ENCODE measurements at places on chromosomes 12 and 14.

DNA sequence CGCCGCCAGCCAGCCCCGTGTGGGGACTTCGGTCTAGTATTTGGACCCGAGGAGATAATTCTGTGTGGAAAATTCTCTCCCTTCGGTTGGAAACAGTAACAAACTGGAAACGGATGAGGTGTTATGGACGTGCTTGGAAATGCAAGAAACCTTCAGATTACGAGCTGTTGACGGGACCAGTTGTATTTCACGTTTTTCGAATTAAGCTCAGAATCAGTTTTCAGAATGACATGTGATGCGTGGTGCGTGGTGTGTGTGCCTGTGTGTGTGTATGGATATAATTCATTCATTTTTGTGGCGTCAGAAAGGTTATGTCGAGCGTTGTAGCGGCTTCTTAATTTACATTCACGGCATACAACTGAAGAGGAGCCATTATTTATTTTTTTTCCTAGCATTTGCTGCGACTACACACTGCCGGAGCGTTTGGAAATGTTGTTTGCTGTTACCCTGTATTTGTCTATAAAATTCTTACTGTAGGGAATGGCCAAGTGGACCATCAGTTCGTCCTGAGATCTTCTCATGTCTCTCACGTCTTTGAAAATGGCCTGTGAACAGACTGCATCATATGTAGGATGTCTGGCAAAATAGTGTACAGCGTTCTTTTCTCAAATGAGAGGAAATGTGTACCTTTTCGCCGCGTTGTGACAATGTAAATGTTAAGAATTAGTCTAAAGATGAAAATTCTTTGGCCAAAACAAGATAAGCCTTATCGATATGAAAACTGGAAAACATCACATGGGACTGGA is 1.3 kb downstream of the TRAF3 start:
- DNase-seq: no peak

DNA sequence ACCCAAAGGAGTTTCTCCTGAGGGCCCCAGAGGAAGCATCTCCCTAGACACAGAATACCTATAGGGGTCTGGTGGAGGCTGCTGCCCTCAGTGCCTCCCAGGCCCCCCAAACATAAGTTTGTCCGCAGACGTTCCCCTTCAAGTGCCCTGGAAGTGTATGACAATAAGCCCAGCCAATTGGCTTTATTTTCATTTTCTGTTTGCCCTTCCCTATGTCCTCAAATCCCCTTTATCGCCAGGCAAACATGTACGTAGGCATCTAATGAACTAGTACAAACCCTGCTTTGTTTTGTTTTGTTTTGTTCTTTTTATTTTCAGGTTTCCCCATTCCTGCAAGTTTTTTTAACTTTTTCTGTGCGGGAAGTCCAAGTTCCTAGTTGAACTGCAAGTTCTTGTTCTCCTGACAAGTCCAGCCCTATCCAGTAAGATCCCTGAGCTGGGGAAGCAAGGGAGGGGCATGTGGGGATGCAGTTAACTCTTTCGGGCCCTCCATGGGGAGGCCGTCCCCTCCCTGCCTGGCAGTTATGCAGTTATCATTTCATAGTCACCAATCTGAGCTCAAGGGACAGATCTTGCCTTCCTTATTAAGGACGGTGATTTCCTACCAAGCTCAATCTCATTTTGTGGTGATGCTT is 141.9 kb downstream of the KCNA5 start:
- no peak for DNase-seq

GRCh38 chr12:132761032-132761920 is at the start of gene ANKLE2:
ANKLE2 (minus strand) TSS chr12:132761832; CDS start chr12:132761798, 34 bp downstream.
- DNase-seq: peak; percentile 47

DNA sequence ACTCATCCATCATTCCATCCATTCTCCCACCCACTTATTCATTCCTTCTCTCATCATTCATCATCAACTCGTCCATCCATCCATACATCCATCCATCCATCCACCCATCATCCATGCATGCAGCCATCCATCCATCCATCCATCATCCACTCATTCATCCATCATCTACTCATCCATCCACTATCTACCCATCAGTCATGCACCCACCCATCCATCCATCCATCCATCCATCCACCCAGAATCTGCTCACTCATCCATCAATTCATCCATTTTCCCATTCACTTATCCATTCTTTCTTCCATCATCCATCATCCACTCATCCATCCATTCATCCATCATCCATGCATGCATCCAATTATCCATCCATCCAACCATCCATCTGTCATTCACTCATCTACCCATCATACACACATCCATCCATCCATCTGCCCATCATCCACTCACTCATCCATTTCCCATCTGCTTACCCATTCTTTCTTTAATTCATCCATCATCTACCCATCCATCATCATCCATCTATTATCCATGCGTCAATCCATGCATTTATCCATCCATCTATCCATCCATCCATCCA is 107.1 kb upstream of the WSCD2 start:
- no peak for DNase-seq

- DNase-seq: no peak
Observed at GRCh38 chr14:75804570-75805275, 143.7 kb downstream of the TTLL5 start.

DNA sequence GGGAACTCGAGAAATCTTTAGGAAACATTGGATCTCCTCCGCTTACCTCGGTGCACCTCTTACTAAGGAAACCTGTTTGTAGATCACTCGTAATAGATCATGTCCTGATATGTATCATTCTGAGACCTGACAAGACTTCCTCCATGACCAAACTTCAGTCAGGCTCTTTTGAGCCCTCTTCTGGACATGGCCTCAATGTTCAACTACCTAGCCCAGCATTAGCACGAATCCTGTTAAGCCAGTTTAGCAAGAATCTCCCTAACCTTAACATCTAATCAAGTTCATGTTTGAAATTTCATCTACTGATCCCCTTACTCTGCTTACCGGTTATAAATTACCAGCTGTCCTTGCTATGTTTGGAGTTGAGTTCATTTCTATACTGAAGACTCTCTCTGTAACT is 713.9 kb upstream of the USP15 start:
- DNase-seq: no peak

GRCh38 chr14:104155513-104155912 is 17.1 kb downstream of the KIF26A start:
- DNase-seq: no peak

GRCh38 chr12:71282925-71283324 is 125.1 kb upstream of the TSPAN8 start:
- no peak for DNase-seq

- DNase-seq: no peak
Observed at GRCh38 chr14:65502676-65503124, 90.2 kb downstream of the FUT8 start.

GRCh38 chr12:24487606-24488005 is 461.3 kb downstream of the BCAT1 start:
- no peak for DNase-seq

GRCh38 chr12:66665435-66665985 is 13.4 kb downstream of the GRIP1 start:
- no peak for DNase-seq

DNA sequence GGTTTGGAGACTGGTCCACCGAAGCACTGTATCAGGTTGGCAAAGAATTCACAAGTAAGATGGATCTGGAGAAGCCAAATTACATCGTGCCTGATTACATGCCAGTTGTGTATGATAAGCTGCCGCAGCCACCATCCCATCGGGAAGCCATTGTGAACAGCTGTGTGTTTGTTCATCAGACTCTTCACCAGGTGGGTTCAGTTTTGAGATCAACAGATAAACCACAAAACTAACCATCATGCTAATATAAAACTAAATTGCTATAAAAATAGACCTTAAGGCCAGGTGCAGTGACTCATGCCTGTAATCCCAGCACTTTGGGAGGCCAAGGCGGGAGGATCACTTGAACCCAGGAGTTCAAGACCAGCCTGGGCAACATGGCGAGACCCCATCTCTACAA is 58.9 kb downstream of the HSP90AA1 start:
- no peak for DNase-seq

GRCh38 chr12:58470266-58471010 is 449.9 kb downstream of the LRIG3 start:
- no peak for DNase-seq

DNA sequence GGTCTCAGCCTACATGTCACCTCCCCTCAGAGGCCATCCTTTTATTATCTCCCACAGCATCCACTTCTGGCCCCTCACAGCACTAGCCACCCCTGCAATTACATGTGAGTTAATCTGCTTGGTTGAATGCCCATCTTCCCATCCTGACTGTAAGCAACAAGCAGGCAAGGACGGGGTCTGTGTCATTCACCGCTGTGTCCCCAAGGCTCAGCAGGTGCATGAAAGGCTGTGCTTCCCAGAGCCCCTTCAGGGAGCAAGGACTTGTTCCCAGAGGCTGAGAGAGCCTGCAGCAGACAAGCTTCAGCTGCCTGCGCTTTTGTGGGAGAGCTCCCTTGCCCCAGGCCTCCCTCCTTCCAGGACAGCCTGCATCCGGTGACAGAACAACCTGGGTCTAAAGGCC is 172.7 kb upstream of the GSC start:
- no peak for DNase-seq

DNA sequence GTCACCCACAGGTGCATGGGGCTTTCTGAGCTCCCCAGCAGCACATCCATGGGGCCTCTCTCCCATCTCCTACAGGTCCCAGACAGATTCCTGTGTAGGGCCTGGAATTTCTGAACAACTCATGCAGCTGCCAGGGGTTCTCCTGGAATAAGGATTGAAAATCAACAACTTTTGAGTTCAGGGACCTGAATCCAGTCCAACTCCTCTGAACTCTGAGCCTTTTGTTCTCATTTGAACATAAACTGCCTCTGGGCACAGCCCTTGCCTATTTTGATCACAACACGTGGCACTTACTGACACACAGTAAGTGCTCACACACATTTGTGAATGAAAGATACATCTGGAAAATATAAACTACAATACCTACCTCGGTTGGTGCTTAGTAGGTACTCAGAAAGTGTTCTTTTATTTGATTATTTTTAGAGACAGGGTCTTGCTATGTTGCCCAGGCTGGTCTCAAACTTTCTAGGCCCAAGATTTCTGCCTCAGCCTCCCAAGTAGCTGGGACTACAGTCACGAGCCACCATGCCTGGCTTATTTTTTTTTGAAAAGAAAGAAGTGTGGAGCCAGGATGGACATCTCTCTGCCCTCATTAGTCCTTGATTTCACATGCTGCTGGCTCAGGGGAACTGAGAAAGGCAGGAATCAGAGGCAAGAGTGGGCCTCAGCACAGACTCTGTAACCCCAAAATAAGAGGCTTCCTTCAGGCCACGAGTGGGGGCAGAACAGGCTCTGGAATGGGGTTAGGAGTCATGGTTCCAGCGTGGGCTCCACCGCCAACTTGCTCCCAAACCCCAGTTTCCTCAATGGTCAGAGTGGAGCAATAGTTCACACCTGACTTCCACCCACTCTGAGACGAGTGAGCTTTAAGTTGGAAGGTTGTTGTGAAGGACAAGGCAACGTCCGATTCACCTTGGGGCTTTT is 27.0 kb downstream of the SYNE3 start:
- no peak for DNase-seq

DNA sequence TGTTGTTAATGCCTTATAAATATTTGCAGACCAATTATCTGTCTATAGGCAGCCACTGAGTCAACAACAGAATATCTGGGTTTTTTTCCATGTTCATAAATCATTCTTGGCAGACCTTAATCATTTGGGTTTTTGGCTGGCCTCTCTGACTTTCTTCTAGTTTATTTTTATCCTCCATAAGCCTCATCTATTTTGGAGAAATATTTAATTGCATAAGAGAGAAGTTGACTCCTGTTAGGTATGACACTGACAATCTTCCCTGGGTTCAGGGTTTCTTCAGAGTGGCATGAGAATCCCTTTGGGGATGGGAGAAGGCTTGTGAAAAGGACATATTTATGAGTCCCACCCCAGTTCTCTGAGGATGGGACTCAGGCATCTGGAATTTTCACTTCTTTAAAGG is 299.8 kb downstream of the NRXN3 start:
- DNase-seq: no peak

GRCh38 chr12:71786829-71787228 is 32.2 kb downstream of the RAB21 start:
- DNase-seq: no peak

GRCh38 chr12:26402648-26403047 is 207.3 kb downstream of the SSPN start:
- no peak for DNase-seq

DNA sequence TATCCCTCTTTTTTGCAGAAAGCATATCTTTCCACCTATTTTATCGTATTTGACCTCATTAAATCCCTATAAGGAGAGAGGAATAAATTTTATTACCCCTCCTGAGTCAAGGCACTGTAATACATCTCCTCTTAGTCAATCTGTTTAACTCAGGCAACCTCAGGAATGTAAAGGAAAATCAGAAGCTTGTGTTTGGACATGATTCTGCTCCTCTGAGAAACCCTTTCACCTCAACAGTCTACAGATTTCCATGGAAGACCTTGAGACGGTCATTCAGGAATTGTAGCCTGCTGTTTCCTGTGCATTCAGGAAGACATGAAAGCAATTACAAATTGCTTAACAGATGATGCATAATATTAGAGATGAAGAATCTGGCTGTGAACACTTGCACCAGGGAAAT is 360.8 kb downstream of the PAWR start:
- no peak for DNase-seq

- DNase-seq: no peak
Observed at GRCh38 chr14:58607131-58607951, 30.4 kb upstream of the DACT1 start.

- no peak for DNase-seq
Observed at GRCh38 chr14:59482541-59483331, 1.5 kb downstream of the L3HYPDH start.

GRCh38 chr12:94648578-94648977 is 1.8 kb downstream of the TMCC3 start:
- DNase-seq: no peak
